ENCODE measurements at places on chromosomes 2 and 18.

- no peak for DNase-seq
These were observed 26.1 kb downstream of the MPHOSPH10 start for GRCh38 chr2:71156573-71156972.

DNA sequence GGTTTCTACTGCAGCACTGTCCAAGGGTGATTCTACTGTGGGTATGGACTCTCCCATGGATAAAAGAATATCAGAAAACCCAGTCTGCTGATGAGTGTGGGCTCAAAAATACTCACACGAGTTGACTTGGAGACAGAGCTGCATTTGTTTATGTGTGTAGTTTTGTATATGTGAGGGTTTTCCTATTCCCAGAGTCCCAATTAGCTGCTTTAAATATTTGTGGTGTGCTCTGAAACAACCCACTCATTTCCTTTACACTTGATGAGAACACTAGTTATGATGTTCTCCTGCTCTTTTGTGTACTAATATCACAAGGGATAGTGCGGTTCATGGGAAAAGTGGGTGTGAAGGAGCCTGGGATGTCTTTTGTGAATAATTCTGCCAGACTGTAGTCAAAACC, 337.3 kb downstream of the PLCL1 start:
- DNase-seq = no peak

GRCh38 chr18:24396082-24396633, 1.5 kb downstream of the OSBPL1A start:
- DNase-seq = no peak

DNA sequence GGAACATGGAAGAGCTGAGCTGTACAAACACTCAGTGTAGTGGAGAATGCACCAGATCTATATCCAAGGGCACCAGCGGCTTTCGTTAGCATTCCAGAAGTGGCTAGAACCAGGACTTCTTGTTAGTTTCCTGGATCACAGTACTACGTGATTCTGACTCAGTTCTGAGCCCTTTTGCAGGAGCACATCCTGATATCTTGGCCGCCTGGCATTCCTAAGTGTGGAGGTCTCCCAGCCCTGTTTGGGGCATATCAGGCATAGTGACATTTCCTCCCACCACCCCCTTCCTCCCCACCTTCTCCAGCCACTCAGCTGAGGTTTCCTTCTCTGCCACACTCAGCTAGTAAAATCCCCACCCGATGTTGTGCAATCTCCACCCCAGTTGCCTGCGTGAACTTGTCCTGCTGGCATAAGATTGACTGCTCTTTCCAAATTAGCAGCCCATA, 63.4 kb downstream of the BMP10 start:
- DNase-seq = no peak

- DNase-seq = no peak
These were observed 194.1 kb downstream of the CLIP4 start for GRCh38 chr2:29309090-29310029.

DNA sequence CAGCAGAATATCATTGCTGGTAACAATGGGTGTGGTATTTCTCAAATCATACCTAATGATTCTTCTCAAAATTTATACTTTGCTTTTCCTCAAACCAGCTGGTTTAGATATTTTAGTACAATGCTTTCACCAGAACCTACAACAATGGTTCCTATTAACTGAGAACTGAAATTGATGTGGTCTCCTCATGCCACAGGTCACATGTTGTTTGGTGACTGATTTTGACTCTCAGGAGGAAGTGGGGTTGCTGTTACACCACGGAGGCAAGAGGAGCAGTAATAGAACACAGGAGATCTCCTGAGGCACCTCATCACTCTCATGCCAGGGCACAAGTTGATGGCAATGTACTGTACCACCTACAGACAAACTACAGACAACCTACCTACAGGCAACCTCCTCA, 3.0 kb upstream of the CEP68 start:
- DNase-seq = no peak

Data from NCI-H187 treated with DMSO at 0.1 percent for 48 hours (cell line).